ENCODE measurements at places on chromosomes 2 and 18.

DNA sequence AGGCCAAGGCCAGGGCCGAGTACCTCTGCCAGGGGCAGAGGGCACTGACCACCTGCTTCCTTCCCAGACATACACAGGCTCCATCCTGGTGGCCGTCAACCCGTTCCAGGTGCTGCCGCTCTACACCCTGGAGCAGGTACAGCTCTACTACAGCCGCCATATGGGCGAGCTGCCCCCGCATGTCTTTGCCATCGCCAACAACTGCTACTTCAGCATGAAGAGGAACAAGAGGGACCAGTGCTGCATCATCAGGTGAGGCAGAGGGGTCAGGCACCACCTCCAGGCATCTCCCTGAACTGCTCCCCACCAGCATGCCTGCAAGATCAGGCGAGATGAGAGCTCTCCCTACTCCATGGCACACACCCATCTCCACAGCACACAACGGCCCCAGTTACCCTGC, 31.1 kb downstream of the MYO7B start:
- DNase-seq = peak; percentile 43

GRCh38 chr2:241217320-241218031, 29.0 kb downstream of the ANO7 start:
- DNase-seq = peak; percentile 84

DNA sequence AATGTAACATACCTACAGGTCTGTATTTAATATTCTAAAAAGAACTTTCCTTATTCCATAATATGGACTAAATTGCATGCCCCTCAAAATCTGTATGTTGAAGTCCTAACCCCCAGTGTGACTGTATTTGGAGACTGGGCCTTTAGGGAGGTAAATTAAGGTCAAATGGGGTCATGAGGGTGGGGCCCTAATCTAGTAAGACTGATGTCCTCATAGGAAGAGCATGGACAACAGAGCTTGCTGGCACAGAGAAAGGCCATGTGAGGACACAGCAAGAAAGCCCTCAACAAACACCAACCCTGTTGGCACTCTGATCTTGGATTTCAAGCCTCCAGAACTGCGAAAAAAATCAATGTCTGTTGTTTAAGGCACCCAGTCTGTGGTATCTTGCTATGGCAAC, 18.6 kb downstream of the SF3B1 start:
- no peak for DNase-seq

- no peak for DNase-seq
Observed at GRCh38 chr2:238376884-238377391, 49.8 kb upstream of the ASB1 start.

GRCh38 chr18:45121146-45121545, 440.5 kb downstream of the SETBP1 start:
- no peak for DNase-seq

DNA sequence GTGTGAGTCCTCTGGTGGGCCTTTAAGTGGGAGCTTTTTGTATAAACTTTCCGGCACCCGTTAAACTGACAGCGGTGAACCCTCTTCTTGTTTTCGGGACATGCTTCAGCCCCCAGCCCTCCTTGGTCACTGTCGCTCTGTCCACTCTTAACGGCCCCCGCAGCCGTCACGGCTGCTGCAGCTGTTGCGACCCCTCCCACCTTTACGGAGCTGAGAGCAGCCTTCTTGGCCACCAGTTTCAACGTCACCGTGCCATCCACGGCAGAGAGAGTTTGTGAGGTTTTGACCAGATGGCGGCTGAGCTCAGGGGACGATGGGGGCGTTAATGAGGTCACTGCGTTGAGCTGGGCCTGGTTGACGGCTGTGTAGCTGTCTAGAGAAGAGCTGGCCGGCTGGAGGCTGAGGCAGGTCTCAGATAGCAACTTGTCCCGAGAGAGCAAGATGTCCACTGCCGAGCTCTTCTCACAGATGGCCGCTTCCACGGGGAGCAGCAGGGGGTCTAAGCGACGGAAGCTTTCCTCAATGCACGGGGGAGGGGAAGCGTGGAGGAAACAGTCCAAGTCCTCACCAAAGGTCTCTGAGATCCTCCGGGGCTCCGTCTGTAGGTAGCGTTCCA, 41.9 kb downstream of the KLF7 start:
- DNase-seq = no peak

GRCh38 chr2:190626641-190627210, 22.2 kb upstream of the NAB1 start:
- DNase-seq = no peak

DNA sequence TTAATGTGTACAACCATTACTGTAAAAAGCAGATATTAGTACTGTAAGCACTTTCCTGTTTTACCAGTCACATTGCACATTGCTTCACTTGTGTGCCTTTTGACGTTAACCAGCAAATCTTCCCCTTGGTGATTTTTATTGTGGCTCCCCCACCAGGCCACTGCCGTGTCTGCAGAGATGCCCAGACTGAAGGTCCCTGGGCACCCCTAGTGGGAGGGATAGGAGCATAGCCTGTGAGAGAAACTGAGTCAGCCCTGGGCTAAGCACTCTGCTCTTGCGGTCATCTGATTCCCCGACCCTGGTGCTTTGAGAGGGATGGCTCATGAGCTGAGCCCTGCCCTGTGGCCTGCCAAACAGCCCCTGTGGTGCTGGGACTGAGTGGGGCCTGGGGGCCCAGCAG, 73.4 kb downstream of the INPP4A start:
- DNase-seq = no peak

DNA sequence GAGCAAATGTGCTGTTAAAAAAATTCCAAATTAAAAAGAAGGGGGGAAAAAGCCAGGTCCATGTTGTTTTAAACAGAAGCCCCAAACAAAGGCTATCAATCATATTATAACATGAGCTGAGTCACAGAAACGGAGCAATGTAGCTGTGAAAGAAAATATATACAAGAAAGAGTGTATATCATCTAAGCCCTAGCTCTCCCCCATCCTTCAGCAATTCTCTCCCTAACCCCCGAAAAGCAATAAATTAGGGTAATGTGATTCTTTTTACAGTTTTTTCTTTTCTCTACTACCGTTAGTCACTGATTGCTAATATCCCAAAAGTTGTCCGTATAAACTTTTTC, 25.3 kb downstream of the FEZ2 start:
- no peak for DNase-seq

- DNase-seq = peak; percentile 71
Observed at GRCh38 chr18:46334868-46335281, 230.7 kb downstream of the HAUS1 start.

DNA sequence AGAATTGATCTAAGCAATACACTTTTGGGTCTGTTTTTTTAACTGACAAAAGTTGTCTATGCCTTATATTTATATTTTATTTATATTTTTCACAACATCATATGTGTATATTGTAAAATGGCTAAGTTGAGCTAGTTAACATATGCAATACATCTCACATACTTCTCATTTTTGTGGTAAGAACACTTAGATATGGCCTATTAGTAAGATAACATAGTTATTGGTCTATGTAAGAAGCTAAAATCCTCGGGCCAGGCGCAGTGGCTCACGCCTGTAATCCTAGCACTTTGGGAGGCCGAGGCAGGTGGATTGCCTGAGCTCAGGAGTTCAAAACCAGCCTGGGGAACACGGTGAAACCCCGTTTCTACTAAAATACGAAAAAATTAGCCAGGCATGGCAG, 275.6 kb upstream of the ID2 start:
- no peak for DNase-seq

GRCh38 chr2:29162204-29162928, 47.2 kb downstream of the CLIP4 start:
- DNase-seq = no peak

- DNase-seq = no peak
Observed at GRCh38 chr2:85057226-85057962, 75.8 kb upstream of the TCF7L1 start.

DNA sequence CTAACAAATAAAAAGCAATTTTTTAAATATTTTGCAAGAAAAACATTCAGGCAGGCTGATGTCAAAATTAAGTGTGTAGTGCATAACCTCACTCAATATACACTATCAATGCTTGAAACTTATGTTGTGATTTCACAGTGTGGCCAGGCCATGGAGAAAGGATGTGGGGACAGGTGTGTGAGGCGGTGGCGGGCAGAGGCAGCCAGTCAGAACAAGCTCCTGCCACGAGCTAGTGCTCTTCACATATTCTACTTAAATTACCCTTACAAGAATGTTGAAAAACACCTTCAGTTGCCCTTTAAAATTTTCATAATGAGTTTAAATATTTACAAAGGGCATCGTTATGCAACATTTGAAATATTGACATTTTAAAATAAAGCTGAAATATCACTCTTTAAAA, 43.2 kb downstream of the CYB5A start:
- no peak for DNase-seq

GRCh38 chr2:201572846-201573508, 70.3 kb downstream of the TMEM237 start:
- DNase-seq = no peak

DNA sequence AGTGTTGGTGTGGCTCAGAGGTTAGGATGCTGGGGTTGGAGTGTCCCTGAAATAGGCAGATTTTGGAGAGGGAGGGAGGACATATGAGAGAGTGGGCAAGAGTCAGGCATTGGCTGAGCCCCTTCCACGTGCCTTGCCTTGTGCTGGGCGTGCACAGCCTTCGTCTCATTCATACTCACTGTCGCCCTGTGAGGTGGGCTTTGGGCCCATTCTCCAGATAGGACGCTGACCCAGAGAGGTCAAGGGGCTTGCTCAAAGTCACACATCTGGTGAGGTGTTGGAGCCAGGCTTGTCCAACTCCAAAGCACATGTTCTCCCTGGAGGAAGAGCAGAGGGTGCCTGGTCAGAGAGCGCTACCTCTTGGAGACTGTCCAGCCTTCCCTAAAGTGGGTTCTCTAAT, 166.8 kb downstream of the DYSF start:
- peak; percentile 29 for DNase-seq

GRCh38 chr2:30265052-30266015, 34.0 kb downstream of the LBH start:
- no peak for DNase-seq

- no peak for DNase-seq
Observed at GRCh38 chr2:205358351-205358815, 323.9 kb upstream of the NRP2 start.

- peak; percentile 57 for DNase-seq
Observed at GRCh38 chr2:203782262-203782976, 76.0 kb downstream of the CD28 start.

DNA sequence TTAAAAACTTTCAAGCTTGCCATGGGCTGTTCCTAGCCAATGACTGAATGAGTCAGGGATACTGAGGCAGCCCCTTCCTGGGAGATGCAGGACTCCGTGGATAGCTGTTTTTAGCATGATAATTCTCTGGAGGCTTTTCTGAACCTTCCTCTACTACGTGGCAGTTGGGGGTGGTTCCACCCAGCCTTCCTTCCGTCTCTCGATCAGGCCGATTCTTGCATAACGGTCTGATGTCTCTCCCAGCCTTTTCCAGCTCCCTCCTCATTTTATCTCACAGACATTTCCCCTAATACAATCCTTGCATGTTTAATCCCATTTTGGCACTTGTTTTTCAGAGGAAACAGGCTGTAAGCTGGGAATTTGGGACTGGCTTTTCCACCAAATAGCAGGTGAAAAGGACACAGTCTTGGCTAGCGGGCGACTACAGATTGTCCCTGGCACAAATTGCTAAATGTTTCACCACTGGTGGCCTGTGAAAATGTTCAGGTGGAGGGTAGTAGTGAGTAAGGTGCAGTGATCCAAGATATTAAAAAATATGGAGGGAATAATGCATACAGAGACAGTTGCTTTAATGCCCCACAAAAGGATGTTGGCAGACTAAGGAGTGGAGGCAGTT, 21.0 kb upstream of the CTLA4 start:
- DNase-seq = no peak

DNA sequence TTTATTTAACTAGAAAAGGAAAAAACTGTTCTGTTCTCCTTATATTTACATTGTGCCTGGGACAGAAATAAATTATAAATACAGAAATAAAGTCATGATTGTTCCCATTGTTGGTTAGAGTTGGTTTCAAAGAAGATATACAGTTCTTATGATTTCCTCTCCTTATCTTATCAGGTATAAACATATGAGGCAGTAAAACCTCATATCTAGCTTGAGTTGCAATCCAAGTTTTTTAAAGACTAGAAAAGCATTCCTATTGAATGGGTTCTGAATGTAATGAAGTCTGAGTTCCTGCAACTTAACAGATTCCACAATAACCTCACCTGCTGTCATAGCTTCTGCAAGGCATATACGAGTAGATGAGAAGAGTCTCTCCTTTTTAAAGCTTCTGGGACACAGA, 114.7 kb upstream of the CAVIN2 start:
- DNase-seq = no peak

GRCh38 chr2:45258311-45258710, 249.1 kb upstream of the SIX2 start:
- DNase-seq = no peak

GRCh38 chr18:75809151-75809925, 381.8 kb upstream of the SMIM21 start:
- no peak for DNase-seq

GRCh38 chr2:102434655-102435381, 11.9 kb downstream of the IL18RAP start:
- no peak for DNase-seq

- no peak for DNase-seq
Observed at GRCh38 chr18:44197832-44198611, 482.7 kb upstream of the SETBP1 start.

GRCh38 chr2:29033656-29034055, 40.7 kb downstream of the PCARE start:
- DNase-seq = no peak

- DNase-seq = no peak
Observed at GRCh38 chr2:216312441-216312840, 59.8 kb downstream of the MARCHF4 start.

DNA sequence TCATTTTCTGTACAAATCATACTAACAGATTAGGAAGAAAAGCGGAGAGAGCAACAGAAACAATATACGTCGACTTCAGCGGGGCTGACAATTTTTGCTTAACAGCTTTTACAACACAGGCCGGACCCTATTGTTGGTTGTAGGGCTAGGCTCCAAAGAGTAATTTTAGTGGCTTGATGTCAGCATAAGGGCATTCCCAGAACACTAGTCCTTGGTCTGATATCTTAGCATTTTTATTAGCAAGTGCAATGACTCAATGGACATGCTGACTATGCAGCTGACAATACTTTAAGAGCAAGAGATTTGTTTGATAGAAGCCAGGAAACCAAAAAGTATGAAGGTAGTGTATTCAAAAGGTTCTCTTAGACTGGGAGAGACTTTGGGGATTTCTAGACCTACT, 209.9 kb downstream of the LNPK start:
- DNase-seq = no peak

- no peak for DNase-seq
Observed at GRCh38 chr18:10559553-10560451, 34.0 kb downstream of the NAPG start.

DNA sequence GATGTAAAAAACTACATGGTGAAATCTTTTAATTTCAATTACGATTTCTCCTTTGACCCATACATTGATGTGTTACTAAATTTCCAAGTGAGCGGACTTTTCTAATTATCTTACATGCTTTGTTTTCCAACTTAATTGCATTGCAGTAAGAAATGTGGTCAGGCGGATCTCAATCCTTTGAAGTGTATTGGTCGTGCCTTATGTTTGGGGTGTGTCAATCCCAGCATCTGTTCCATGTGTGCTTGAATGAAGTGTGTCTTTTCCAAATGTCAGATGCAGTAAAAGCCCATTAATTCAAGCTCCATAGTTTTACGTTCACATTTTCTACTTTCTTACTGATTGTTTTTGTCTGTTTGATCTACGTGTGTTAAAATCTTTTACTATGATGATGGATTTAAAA, 113.1 kb downstream of the UXS1 start:
- no peak for DNase-seq

- DNase-seq = no peak
Observed at GRCh38 chr2:209900638-209901037, 101.8 kb upstream of the RPE start.
